ENCODE measurements at places on chromosomes 7 and 10.

DNA sequence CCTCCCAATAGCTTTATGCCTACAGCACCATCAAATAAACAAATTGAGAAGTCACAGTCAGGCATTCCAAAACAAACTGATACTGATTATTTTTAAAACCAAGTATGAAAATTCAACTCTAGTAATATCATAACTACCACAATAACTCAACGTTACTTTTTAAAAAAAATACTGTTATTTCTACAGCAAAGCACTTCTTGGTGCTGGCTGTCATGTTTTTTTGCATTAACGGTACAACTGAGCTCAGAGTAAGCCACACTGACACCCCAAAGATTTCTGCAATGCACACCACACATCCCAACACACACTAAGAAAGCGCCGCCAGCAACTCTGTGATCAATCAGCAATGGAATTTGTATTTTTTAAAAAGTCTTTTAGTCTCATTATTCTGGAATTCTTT is 113.6 kb downstream of the RNF32 start:
- DNase-seq: no peak
- no peaks in the 10 kb centered on the region for H3K36me3 ChIP-seq
- no peaks in the 10 kb centered on the region for H3K27me3 ChIP-seq

- no peak overlapping the region for H3K27ac ChIP-seq
- no peak for DNase-seq
- H3K4me3 ChIP-seq: no peak overlapping the region
- peaks cover 10% of the 10 kb centered on the region for H3K36me3 ChIP-seq
- no peaks in the 10 kb centered on the region for H3K27me3 ChIP-seq
- no peaks in the 10 kb centered on the region for H3K4me1 ChIP-seq
Measured at GRCh38 chr10:63166742-63167258, 33.7 kb downstream of the NRBF2 start.

DNA sequence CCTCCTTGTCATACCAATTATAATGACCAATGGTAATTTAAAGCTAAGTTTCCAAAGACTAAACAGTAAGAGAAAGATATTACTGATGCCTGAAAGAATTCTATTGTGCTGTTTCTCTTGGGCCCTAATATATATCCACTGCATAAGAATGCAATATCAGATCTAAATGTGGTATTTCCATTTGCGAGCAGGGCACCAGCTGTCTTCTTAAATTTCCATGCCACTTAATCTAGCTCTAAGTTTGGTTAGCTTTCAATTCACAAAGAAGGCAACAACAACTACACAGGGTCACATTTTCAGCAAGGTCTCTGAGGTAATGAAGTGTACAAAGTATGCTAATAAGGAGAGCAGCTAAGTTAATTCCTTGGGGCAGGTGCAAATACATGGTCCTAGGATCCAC is 315.7 kb downstream of the GPR37 start:
- no peaks in the 10 kb centered on the region for H3K27me3 ChIP-seq
- DNase-seq: no peak
- H3K4me1 ChIP-seq: no peaks in the 10 kb centered on the region
- H3K4me3 ChIP-seq: no peak overlapping the region
- H3K27ac ChIP-seq: no peak overlapping the region
- H3K36me3 ChIP-seq: no peaks in the 10 kb centered on the region

GRCh38 chr10:1672001-1672781 is 65.1 kb downstream of the ADARB2 start:
- DNase-seq: no peak
- H3K27me3 ChIP-seq: no peaks in the 10 kb centered on the region
- no peak overlapping the region for H3K27ac ChIP-seq
- H3K4me3 ChIP-seq: no peak overlapping the region
- H3K4me1 ChIP-seq: no peaks in the 10 kb centered on the region

GRCh38 chr7:28544453-28545117 is 132.3 kb downstream of the CREB5 start:
- H3K4me1 ChIP-seq: no peaks in the 10 kb centered on the region
- no peak for DNase-seq
- no peak overlapping the region for H3K27ac ChIP-seq
- no peaks in the 10 kb centered on the region for H3K27me3 ChIP-seq
- no peak overlapping the region for H3K4me3 ChIP-seq

Data from ascending aorta (tissue), 2 donors.